ENCODE measurements at places on chromosomes 2 and 18.

DNA sequence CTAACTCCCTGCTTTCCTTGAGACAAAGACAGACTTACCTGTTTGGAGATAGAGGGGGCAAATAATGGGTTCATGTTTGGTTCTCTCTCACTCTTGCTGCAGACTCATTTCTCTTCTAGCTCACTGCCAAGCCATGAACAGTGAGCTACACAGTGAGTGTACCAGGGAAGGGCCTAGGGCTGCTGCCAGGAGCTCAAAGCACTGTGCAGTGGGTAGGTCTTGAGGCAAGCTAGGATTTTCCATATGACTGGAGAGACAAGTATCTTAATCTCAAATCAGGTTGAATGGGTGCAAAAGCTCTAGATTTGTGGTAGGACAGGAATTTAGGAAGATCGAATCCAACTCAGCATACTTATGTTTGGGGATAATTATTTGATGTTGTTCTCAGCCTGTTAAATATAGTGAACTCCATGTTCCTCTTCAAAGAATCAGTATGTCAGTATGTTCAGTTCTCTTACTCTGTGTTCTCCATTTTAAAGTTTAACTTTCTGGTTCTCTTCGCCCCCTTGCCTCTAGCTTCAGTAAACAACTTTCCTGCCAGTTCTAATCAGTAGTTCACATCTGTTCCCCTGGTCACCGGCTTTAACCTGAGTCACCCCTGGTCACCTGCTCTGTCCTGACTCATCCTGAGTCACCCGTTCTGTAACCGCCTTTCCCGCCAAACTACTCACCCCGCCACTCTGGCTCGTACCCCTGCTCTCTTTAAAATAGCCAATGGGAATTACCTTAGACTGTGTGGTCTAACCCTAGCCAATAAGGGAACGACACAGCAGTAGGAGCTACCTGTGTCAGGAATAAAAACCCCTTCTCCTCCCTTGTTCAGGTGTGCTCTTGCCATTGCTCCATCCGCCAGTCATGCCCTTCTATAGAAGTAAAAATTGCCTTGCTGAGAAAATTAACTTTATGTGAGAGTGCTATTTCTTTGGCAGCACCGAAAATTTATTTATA, 21.9 kb downstream of the SLC25A52 start:
- DNase-seq = no peak

GRCh38 chr2:170722301-170722700, 7.2 kb downstream of the SP5 start:
- no peak for DNase-seq

GRCh38 chr2:181466661-181467576, 9.7 kb downstream of the ITGA4 start:
- no peak for DNase-seq

DNA sequence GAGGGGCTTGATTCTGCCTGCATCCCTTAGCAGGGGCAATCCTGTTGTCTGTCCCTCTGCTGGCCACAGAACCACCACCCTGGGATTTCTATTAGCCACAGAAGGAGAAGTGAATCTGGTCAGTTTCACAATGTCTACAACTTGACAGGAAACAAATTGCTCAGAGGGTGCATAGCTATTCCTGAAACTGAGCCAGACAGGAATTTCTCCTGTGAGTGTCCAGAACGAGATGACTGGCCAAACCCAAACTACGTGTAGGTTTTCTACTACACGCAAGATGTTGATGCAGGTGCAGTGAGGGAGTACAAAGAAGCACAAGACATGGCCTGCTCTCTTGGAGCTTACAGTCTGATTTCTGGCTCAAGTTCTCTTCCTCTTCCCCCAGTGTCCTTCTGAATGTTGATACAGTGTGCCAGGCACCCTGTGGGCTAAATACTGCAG, 201.9 kb downstream of the CLIP4 start:
- DNase-seq = no peak

DNA sequence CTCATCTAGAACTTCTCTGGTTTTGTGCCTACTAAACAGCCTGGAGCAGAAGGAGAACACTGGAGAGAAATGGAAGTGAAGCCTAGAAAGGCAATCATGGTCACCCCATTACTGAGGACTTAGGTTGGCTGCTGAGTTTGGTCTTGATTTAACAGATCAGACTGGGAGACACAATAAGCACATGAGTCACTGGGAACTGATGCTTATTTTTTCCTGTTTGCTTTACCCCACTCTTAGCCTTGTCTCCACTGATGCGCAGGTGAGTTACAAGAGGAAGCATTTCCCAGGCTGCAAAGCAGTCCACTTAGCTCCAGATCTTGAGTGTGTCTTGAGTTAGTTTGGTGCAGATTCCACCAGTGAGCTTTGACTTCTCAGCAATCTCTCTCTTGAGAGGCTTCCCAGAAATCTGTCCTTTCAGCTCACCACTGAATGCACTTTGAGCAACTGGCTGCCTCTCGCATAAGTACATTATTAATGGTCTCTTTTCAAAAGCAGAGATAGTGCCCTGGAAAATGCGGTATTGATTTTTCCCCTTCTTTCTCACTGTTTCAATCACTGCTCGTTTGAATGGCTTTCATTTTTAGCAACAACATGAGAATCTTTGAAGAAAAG, 390.2 kb upstream of the SETBP1 start:
- DNase-seq = no peak

GRCh38 chr2:38142627-38143026, 66.7 kb upstream of the CYP1B1 start:
- no peak for DNase-seq

- no peak for DNase-seq
Measured at GRCh38 chr18:59659508-59660170, 37.6 kb downstream of the CCBE1 start.

GRCh38 chr2:31226266-31226665, 7.7 kb upstream of the EHD3 start:
- no peak for DNase-seq

DNA sequence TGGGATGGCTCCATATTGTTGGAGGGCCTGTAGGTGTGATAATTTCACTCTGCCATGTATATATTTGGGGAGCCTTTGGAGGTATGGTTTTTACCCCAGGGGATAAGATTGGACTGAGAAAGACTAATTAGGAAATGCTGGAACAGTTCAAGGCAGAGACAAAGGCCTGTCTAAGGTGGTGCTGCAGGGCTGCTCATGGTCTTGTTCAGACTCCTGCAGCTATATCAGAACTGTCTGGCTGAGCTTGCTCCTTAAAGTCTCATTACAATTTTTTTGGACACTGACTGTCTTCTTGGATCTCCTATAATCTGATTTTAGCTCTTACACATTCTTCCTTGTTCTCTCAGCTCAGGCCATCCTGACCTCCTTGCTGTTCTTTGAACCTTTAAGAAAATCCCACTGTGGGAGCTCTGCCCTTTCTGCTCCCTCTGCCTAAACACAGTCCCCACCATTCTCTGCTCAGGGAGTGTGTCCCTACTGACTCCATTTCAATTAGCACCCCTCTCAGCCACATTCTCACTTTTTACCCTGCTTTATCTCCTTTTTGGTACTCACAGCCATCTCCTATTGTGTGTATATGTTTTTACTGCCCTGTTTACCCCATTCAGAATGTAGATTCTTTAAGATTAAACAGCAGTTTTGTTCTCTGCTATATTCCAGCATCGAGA, 468.7 kb upstream of the FANCL start:
- no peak for DNase-seq

GRCh38 chr2:222296911-222297599, 1.7 kb downstream of the PAX3 start:
- no peak for DNase-seq

DNA sequence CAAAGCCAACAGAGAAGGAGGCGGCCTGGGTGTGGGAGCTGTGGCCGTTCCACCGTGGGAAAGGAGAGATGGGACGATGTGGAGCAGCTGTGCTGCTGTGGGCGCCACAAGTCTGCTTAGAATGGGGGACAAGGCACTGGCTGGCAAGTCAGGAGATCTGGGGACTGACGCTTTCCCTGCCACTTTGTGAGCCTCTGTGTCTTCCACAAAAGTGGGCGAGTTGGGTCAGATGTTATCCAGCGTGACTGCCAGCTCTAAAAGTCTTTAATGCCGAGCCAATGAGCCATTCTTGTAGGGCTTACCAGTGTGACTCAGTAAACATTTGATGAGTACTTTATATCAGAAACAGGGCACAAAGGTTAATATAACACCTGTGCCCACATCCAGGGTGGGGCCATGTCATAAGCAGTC, 113.6 kb upstream of the MGAT5 start:
- DNase-seq = peak; percentile 29

- no peak for DNase-seq
Measured at GRCh38 chr2:137658433-137658832, 305.8 kb upstream of the HNMT start.

- peak; percentile 39 for DNase-seq
Measured at GRCh38 chr2:15940661-15941480, 521 bp downstream of the MYCN start.
